ENCODE measurements at places on chromosomes 5 and 9.

DNA sequence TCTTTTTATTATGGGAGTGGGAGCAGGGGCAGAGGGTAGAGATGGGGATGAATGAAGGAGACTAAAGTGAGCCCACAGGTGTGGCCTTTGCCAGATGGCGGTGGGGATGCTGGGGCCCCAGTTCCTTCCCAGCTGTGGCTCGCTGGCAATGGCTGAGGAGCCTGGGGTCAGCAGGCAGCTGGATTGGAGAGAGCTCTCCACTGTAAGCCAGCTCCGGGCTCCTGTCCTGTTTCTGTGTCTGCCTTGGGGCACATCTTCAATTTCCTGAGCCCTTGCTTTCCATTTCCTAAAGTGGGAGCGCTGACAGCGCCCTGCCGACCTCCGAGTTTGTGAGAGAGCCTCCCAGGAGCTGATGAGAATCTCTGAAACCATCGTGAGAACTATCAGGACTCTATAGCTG, 75.6 kb upstream of the SPRY4 start:
- no peak for DNase-seq

DNA sequence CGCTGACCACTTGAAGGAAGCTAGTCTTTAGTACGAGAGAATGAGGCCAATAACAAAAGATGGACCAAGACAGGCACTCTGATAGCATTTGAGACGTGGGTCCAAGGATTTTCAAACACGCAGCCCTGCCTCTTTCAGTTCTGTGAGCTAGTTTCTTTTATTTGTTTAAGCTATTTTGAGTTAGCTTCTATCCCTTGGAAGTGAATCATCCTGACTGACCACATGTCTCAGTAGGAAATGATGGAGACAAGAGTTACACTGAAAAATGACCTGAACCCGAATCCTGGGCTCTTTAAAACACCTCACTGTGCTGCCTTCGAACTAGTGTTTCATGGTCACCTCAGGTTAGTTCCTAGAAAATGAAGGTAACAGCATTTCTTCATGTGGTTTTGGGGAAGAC, 9.9 kb downstream of the TEK start:
- DNase-seq, result no peak

- no peak for DNase-seq
Observed at GRCh38 chr5:7930011-7930410, 61.1 kb downstream of the MTRR start.

- no peak for DNase-seq
Observed at GRCh38 chr9:2970864-2971263, 127.0 kb upstream of the PUM3 start.

DNA sequence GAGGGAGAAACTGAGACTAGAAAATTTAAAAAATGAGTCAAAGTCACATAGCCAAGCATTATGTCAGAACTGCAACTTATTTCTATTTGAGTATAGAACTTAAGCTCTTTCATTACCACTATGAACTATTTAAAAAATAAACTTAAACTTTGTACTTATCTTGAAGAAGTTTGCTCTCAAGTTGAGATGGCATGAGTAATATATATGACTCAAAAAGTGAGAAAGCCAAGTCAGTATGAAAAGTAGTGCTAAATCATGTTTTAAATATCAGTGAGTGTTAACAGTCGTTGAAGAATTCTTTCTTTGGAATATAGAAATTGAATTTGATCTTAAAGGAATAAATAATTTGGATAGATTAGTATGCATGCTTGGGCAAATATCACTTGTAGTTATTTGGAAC, 36.3 kb upstream of the CDH10 start:
- DNase-seq, result no peak

- no peak for DNase-seq
Observed at GRCh38 chr5:109826426-109826825, 136.7 kb downstream of the MAN2A1 start.

DNA sequence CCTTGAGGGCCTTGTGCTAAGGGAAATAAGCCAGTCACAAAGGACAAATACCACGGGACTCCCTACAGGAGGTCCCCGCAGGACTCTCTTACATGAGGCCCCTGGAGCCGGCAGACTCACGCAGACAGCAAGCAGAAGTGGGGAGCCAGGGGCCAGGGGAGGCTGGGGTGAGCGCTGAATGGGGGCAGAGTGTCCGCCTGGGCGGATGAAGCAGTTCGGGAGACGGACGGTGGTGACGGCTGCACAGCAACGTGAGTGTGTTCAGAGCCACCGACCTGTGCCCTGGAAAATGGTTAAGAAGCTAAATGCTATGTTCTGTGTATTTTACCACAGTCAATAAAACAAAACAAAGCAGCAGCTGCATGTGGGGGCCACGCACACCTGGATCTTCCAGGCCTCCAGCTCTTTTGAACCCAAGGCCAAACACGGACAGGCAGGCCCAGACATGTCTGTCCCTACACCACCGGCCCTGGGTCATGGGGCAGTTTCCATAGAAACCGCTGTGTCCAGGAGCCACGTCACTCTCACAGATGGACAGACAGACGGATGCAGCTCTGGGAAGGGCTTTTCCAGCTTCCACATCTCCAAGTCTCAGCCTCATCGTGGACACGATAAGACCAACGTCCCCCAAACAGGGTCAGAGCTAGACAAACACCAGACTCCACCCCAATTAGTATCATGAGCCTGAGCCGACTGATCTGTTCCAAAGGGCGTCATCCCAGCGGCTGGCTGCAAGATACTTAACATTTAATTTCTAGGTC, 103.9 kb downstream of the VAV2 start:
- DNase-seq, result no peak

DNA sequence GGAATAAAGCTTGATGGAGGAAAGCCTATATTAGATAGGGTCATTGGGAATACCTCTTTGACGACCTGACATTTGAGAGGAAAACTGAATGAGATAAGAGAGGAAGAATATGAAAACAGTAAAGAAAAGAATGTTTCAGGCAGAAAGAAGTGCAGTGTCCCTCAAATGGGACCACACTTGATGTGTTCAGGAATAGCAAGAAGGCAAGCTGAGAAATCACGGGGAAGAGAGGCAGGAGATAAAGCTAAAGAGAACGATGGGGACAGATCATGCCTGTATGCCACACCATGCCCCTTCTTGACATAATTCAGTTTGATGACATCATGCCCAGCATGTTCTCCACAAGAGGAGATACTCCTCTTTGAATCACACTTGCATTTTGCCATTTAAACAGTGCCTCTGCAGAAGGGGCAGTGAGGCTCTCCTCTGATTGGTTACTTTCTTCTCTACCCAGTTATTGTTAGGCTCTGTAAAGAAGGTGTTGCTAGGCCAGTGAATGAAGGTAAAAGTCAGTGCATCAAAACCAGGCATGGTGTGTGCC, 7.6 kb downstream of the AP3S1 start:
- no peak for DNase-seq

- DNase-seq, result no peak
Observed at GRCh38 chr9:136178773-136179075, 26.2 kb downstream of the LHX3 start.

GRCh38 chr5:60505373-60506171, 194.4 kb downstream of the DEPDC1B start:
- DNase-seq, result no peak

DNA sequence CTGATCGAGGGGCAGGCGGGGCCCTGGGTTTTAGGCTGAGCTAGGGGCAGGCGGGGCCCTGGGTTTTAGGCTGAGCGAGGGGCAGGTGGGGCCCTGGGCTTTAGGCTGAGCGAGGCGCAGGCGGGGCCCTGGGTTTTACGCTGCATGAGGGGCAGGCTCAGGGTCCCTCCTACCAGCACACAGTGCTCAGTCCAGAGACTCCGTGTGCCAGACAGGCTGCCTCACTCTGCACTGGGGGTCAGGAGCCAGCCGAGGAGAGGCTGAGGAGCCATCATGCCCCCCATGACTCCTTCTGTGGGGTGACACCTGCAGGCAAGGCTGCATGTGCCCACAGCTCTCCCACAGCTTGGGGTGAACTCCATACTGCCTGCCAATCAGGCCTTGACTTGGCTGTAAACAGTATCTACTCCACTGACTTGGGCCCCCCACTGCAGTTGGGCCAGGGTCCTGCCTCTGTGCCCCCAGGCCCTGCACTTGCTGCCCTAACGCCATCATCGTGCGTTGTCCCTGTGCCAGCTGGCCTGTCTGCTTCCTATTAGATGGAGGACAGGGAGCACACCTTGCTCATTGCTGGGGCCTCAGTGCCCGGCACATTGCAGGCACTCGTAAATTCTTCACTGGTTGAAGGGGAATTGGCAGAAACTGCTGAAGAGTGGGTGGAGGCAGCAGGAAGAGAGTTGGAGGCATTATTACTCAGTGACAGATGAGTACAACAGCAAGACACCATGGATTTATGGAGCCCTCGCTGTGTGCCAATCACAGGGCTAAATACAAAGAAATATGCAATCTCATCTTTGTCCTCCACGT, 78.6 kb downstream of the AMBP start:
- no peak for DNase-seq

DNA sequence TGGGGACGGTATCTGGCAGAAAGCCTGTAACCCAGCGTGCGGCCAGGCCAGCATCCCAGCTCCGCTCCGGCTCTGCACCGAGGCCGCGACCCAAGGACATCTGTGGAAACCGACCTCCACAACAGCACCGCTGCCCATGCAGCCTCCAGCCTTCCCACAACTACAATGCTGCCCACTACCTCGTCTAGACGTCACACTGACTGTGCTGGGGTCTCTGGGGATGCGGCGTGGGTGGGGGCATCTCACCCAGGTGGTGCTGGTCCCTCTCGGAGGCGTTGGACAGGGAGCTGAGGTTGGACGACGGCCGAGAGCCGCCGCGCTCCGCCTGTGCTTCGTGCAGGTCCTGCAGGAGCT, 14.4 kb upstream of the ZDHHC11 start:
- DNase-seq, result no peak

- no peak for DNase-seq
Observed at GRCh38 chr5:93123127-93123526, 457.9 kb downstream of the NR2F1-AS1 start.

DNA sequence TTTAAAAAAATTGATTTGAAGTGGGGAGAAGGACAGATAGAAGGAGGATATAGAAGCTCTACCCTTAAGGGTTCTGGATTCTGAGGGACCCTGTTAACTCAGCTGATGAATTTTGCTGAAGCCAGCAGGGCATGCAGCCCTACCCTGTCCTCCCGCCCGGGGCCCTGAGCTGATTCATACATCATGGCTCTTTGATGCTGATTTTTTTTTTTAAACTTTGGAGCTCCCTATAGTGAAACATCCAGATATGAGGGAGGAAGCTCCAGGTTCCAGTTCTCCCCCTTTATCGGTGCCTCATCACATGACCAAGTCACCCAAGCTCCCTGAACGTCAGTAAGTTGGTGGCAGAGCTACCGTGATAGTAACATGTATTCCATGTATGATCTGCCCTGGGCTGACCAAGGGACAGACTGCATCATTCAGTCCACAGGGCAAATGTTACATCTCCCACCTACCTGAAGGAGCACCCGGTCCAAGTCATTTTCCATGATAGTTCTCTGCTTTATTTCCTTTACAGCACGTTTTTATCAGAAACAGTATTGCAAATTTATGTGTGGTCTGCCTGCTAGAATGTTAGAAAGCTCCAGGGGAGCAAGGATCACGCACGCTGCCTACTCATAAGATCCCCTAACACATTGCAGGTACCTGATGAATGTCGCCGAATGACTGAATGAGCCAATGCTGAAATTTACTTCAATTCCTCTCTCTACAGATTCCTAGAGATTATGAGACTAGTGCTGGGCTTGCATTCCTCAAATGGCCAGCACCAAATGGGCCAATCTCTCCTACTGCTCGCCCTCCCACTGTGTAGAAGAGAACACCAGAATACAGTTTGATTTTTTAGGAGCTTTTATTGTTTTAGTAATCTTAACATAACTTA, 25.9 kb downstream of the SPARC start:
- no peak for DNase-seq

- DNase-seq, result no peak
Observed at GRCh38 chr5:111901296-111901695, 144.3 kb upstream of the NREP start.

- DNase-seq, result no peak
Observed at GRCh38 chr5:181098762-181099601, 32.0 kb downstream of the OR2V1 start.

GRCh38 chr5:39016587-39017275, 57.5 kb downstream of the RICTOR start:
- no peak for DNase-seq

- no peak for DNase-seq
Observed at GRCh38 chr5:159441441-159441840, 111.2 kb upstream of the IL12B start.

GRCh38 chr5:149782018-149782894, 52.1 kb downstream of the PPARGC1B start:
- peak; percentile 62 for DNase-seq

DNA sequence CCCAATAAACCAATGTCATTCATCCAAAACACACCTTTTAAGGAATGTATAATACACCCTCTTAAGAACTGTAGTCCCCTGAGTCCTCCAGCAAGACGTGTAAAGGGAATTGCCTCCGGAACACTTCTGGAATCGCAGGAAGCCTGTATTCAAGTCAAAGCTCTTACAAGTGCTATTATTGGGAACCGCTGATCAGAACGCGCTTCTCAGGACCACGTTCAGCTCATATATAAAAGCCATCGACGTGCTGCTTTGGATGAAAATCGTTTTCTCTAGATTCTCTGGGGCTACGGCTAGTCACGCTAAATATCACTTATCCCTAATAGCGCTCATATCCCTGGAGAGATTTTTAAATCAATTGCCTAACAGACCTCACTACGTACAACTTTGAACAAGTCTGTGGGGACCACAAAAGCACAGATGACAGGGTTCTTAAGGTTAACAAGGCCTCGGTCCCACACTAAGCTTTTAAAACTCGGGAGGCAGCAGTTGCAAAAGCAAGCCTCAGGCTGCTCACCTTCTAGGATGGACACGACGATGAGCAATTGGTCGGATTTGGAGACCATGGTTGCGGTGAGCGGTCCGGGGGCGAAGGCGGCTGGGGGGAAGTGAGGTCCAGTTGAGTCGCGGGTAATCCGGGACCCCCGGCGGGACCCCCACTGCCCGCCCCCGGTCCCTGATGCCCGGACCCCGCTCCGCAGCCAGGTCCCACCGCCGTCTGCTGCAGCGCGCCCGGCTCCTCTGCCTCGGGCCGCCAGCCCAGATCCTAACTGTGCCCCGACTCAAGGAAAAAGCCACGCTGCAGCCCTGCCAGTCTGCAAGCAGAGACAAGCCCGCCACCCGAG, 548 bp downstream of the CEP120 start:
- DNase-seq, result no peak

DNA sequence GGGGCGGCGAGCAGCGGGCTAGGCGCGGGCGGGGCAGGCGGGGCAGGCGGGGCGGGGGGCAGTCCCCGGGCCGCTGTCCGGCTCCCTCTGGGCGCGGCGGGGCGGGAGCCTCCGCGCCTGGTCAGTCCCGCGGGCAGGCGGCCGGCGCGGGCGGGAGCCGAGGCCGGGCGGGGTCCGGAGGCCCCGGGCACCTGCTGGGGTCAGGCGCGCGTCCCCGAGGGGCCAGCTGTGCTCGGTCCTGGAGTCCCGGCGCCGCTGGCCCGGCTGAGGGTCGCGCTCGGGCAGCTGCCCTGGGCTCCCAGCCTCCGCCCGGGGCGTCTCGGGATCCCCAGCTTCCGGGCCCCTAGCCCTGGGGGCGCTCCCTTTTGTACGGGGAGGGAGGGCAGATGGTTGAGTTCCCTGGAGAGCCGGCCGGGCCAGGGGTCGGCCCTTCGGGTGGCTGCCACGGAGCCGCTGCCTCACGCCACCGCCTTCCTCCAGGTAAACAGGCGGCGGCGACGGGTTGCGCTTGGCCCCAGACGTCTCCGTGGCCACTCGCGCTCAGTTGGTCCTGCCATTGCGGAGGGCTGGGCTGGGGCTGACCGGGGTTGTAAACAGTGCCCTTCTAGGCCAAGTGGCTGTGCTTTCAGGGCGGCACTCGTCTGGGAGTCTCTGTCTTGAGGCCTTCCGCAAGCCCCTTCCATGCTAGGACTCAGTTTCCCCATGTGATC, 473 bp downstream of the ZBTB34 start:
- DNase-seq, result peak; percentile 57

- no peak for DNase-seq
Observed at GRCh38 chr5:34923694-34924461, 5.5 kb upstream of the DNAJC21 start.
